ENCODE measurements at places on chromosomes 7 and 10.

DNA sequence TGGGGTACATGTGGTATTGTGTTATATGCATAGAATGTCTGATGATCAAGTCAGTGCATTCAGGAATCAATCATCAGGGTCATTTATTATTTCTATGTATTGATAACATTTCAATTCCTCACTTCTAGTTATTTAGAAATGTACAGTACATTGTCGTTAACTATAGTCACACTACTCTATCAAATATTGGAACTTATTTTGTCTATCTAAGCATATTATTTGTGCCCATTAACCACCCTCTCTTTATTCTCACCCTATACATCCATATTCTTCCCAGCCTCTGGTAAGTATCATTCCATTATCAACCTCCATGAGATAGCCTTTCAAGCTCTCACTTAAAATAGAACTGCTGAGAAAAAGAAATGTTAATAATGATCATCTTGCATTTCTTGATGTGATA is 596.5 kb upstream of the POT1 start:
- DNase-seq: no peak

GRCh38 chr7:12674861-12675260 is 12.6 kb upstream of the ARL4A start:
- no peak for DNase-seq

- DNase-seq: no peak
Observed at GRCh38 chr10:25768167-25768566, 165.9 kb upstream of the MYO3A start.

DNA sequence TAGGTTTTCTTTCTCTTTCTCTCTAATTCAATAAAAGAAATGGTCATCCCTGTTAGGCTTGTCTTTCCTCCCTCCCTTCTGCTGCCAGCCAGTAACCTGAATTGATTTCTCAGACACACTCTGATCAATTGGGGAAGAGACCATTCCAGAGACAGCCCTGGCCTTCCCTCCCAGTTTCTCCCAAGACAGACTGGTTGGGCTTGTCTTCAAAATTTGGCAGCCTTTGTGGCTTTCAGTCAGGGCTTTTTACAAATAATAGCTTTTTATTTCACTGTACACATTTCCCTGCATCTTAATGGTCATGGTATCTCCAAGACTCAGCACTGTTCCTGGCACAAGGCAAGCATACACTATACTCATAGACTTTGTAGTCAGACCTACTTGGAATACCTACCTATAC is 33.9 kb downstream of the BCAP29 start:
- no peak for DNase-seq

GRCh38 chr10:101562231-101562630 is 25.8 kb downstream of the POLL start:
- no peak for DNase-seq

- DNase-seq: no peak
Observed at GRCh38 chr7:144826208-144826607, 9.6 kb downstream of the TPK1 start.

DNA sequence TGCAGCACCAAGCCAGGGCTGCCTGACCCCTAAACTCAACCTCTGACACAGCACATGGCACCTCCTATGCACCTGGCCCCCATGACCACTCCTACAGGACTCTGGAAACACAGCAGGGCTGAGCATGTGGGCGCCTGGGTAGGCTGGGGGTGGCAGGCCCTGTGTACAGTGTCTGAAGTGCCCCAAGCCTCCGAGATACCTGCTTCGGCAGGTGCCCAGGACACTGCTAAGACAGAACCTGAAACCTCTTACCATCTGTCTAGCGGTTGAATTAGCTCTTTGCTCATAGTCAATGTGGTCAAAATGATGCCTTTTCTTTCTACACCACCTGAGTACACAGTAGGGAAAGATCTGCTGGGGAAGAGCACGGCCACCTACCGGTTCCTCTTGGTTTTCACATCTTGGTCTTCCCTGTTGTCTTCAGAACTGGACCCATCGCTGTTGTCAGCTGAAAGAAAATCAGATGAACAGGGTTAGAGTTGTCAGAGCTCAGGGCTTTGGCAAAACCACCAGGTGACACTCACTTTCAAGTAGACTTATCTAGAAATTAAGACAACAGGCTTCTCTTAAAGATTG is 177.4 kb downstream of the TCERG1L start:
- no peak for DNase-seq

DNA sequence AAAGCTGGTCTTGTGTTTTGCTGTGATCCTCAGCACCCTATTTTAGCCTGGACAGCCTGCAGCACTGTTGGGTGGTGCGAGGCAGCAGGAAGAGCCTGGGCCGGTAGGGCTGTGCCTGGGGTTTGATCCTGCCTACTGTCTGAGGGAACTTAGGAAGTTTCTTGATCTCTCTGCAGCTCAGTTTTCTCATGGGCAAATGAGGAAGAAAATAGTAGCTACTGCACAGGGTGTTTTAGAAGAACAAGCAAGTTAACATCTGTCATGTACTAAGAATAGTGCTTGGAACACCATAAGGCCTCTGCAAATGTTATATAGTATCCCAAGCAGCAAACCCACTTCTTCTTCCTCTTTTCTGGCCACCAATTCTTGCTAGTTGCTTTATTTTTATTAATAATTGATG is 12.0 kb upstream of the AGR2 start:
- no peak for DNase-seq

DNA sequence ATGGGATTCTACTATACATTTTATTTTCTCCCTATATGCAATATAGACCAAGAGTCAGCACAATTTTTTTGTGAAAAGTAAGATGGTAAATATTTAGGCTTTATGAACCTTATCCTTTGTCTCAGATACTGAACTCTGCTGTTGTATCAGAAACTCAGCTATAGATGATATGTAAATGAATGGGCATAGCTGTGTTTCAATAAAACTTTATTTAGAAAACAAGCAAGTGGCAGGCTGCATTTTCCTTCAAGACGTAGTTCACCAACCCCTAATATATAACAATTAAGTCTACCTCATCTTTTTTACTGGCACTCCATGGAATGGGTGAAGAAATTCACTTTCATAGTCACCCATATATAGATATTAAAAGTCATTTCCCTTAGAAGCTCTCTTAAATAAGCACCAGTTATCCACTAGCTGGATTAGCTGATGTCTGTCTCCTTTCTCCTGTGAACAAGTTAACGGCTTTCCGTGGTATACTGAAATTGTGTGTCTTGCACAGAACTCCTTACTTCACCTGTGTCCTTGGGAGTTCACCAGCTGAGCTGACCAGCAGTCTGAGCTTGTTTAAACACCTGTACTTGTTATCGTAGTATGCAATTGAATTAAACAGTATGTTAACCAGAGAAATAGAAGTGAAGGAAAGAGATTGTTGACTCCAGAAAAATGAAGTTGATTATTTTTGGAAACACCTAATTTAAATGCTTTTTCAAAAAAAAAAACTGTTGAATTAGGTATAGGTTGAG is 770.6 kb downstream of the KCNMA1 start:
- DNase-seq: no peak

DNA sequence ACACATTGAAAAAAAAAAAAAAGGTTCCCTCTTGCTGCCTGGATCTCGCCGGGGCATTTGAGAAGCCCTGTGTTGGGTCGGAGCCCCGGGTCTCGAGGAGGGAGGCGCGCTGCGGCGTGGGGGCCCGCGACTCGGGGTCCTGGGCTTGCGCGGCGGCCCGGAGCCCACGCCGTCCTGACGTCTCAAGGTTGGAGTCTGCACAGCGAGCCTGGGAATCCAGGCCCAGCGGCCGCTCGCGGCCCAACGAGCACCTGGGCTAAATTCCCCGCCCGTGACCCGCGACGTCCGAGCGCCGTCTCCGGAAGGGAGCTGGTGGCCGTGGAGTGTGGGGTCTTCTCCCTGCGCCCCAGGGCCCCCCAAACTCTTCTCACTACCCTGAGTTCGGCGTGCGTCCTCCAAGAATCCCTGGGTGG is 1.4 kb upstream of the CTBP2 start:
- no peak for DNase-seq

GRCh38 chr10:96701265-96701664 is 19.0 kb downstream of the PIK3AP1 start:
- no peak for DNase-seq

GRCh38 chr10:126461289-126461940 is 73.1 kb upstream of the ADAM12 start:
- DNase-seq: no peak

DNA sequence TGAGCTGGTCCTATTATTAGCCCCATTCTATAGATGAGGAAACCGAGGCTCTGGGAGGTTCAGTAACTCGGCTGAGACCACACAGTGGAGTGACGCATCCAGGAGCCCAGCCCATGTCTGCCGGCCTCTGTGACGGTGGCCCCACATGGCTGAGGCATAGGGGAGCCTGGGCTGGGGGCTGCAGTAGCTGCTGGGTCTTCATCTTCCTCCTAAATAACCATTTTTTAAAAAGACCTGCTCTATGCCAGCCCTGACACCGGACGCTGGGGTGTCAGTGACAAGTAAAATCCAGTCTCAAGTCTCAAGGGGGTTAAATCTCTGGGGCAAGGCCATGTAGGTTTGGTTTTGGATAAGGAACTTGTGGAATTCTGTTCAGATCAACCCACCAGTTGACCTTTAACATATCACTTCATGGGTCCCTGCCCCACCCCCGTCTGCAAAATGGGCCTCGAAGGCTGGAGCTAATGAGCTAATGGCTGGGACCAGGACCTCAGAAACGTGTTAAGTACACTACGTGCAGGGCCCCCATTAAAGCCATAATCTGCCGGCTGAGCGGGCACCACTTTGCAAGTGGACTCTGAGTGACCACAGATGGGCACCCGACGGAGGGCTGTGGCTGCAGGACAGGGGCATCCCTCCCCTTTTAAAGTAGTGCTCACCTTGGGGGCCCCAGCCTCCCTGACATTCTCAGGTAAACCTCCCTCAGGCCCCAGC is 136.5 kb upstream of the UNC5B start:
- no peak for DNase-seq

DNA sequence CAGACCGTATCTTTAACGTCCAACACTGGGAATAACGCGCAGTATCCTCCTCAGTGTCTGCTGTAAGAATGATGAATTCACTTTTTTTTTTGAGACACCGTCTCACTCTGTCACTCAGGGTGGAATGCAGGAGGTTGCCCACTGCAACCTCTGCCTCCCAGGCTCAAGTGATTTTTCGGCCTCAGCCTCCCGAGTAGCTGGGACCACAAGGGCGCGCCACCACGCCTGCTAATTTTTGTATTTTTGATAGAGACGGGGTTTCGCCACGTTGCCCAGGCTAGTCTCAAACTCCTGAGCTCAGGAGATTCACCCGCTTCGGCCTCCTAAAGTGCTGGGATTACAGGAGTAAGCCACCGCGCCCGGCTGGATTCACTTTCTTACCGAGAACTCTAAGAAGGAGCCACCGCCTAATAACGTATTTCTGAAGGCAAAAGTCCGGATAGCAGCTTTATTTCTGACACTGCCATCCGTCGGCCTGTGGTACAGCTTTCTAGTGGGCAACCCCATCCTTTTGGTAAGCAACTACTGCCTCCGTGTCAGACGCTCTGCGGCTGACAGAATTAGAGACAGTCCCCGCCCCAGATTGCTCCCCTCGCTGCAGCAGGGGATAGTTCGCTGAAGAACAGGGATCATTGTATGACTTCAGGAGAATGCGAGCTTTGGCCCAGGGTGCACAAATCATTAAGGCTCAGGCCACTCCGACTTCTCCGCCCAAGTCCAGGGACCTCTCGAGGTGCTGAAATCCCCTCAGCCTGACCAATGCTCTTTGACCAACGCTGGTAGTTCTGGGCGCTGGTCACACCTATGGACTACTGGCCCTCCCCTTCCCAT is 662 bp downstream of the POLR3A start:
- no peak for DNase-seq

- DNase-seq: no peak
Observed at GRCh38 chr10:110724116-110724921, 80.2 kb downstream of the RBM20 start.

- DNase-seq: no peak
Observed at GRCh38 chr7:140005754-140006503, 56.8 kb downstream of the PARP12 start.

DNA sequence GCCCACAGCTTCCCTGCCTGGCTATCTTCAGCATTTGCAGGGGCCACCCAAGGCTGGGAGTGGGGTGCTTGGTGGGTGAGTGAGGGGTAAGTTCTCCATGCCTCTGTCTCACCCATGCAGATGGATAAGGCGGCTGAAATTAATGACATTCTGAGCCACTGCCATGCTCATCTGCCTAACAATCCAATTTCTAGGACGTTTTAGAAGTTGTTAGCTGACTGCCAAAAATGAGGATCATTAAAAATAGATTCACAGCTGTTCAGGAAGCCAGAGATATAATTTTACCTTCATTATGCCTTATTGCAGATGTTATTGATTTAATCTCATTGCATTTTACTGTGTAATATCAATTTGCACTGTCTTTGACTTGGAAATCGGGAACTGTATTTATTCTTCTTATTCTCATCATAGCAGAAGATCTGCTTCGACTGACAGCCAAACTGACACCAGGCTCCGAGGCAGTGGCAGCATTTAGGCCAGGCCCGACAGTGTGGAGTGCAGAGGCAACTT is 334.4 kb upstream of the NPVF start:
- no peak for DNase-seq

DNA sequence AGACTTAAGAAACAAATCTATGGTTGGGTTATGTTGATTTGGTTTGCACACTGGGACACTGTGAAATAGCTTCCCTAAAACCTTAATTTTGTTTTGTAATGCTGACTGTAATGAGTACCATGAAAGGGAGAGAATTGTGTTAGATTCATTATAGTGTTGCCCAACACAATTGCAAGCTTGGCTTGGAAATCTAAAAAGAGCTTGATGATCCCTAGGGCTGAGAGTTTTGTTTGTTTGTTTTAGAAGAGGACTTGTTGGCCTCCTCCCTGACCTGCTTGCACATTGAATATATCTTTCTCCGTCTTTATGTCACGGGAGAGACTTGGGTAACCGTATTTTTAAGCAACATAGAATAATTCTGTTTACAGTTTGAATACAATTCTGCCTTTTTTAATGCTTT is 410.1 kb downstream of the ARL4A start:
- DNase-seq: no peak

- no peak for DNase-seq
Observed at GRCh38 chr7:98354511-98355249, 46.2 kb downstream of the BAIAP2L1 start.

DNA sequence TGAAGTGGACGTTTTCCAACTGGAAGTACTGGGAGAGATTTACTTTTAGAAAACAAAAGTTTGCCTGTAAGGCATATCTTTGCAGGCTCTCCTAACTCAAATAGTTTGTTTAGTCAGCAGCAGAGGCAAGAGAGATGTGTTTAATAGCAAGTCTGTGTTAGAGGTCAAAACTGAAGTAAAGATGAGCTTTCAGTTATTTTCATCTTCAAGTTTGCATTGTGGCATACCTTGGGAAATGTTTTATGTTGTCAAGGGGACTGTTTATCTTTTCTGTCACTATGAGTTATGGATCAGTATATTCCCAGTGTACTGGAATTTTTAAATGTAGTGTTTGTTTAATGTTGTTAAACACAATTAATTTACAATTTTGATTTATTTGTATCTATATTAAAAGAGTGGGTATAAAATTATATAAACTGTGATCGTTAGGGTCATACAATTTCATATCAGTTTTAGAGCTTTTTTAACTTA is 169.7 kb upstream of the PPP1R3A start:
- DNase-seq: no peak

GRCh38 chr7:103369432-103369831 is 22.0 kb downstream of the PSMC2 start:
- no peak for DNase-seq

All from GM04504 (cell line).